Left ventricle myocardium superior (tissue), 1 donor: ENCODE measurements at places on chromosomes 6 and 20.

- DNase-seq = no peak
Measured at GRCh38 chr6:5157621-5158138, 72.5 kb downstream of the PPP1R3G start.

GRCh38 chr6:111625461-111626391 is 20.0 kb upstream of the TRAF3IP2 start:
- DNase-seq = peak; percentile 56

- DNase-seq = no peak
Measured at GRCh38 chr20:51374456-51374830, 168.1 kb downstream of the NFATC2 start.

DNA sequence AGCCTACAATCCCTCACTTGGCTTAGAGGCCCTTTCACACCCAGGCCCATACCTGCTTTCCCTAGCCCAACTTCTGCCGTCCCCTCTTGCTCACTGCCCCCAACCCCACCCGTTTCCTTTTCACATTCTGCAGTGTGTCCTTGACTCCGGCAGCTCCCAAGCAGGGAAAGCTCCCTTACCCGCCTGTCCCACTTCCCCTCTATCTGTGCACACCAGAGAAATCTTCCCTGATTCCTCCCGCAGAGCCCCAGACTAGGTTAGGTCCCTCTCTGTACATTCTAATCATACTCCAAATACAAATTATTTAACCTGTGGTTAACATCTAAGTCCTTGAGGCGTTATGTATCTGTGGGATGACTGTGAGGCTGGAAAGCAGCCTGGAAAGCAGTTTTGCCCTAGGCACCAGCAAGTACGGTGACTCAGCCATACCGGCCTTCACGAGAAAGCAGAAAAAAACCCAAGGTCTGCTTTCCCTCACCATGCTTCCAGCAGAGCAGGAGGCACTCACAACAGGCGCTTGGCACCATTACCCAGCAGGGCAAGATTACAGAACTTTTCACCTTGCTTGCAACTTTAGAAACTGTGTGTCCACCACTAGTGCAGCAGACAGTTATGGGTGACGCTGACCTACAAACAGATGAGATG is 22.3 kb downstream of the ELOVL5 start:
- peak; percentile 43 for DNase-seq
